Aorta (tissue), 5 donors: ENCODE measurements at places on chromosomes 7 and 10. TPM values are rescaled to one million over a fixed set of nuclear protein-coding genes. Genes with fewer than 3 reads are reported as not detected.

GRCh38 chr10:130396044-130396443, 259.9 kb downstream of the GLRX3 start:
- no peak for DNase-seq

DNA sequence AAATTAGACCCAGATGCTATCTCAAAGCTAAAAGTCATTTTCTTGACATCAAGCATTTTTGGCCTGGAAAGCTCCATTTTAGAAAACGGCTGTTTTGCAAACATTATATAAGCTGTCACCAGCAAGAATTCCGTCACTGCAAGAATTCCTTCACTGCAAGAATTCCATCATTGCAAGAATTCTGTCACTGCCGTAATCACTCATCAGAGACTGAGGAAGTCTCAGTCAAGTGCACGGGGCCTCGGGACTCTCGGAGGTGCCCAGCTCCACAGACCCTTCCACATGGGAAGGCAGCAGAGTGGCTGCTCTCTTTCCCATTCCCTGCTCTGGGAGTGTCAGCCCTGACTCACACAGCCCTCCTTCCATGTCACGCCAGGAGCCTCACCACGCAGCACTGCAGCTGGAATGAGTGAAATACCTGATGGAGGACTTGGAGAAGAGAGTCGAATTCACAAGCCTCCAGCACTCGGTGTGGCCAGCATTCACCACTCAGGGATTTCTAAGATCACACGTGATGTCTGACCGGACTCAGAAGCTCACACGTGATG, 168.3 kb downstream of the PTPRN2 start:
- no peak for DNase-seq

GRCh38 chr10:124198871-124199270, 105.5 kb upstream of the CHST15 start:
- DNase-seq: no peak

- no peak for DNase-seq
Measured at GRCh38 chr10:44827431-44828006, 83.6 kb upstream of the TMEM72 start.

GRCh38 chr10:102796407-102797176, 40.6 kb downstream of the CYP17A1 start:
- peak; percentile 94 for DNase-seq

The CPVL gene
- 20.6 TPM for total RNA-seq

The HUS1 gene
- 28.2 TPM for total RNA-seq
